ENCODE measurements at places on chromosomes 12 and 14. TPM values are rescaled to one million over a fixed set of nuclear protein-coding genes. Genes with fewer than 3 reads are reported as not detected.

Gene RNU7-1
- total RNA-seq: not detected

Gene PTGER2
- total RNA-seq: 34.4 TPM

DNA sequence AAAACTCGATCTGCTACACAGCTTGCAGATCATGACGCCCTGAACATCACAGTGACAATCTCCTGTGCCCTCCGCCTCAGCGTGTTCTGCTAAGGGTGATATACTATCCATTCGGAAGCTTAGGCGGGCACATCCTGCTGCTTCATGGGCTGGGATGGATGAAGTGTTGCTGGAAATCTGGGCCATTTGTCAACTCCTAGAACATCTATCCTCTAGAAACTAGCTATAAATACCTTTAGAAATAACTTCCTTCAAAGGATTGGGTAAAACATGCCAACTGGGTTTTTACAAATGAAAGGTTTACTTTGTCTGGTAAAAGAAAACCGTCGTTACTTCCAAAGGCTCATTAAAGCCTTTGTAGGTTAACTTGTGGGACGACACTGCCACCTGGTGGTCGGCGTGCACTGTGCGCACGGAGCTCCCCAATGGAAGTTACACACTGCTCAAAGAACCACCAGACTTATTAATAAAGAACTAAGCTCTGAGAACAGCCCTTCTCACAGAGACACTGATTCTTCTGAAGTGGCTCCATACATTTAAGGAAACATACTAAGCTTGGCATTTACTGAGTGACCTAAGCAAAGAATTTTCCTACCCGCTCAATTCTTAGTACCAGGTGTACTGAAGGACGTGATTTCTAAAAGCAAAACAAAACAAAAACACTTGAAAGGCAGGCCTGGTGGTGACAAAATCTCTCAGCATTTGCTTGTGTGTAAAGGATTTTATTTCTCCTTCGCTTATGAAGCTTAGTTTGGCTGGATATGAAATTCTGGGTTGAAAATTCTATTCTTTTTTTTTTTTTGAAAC is 21.6 kb upstream of the CACNA2D4 start:
- peaks cover 5% of the 10 kb centered on the region for H3K36me3 ChIP-seq
- peaks cover 6% of the 10 kb centered on the region for H3K4me1 ChIP-seq
- H3K4me3 ChIP-seq: no peak overlapping the region
- no peak overlapping the region for H3K27ac ChIP-seq
- DNase-seq: peak; percentile 87

DNA sequence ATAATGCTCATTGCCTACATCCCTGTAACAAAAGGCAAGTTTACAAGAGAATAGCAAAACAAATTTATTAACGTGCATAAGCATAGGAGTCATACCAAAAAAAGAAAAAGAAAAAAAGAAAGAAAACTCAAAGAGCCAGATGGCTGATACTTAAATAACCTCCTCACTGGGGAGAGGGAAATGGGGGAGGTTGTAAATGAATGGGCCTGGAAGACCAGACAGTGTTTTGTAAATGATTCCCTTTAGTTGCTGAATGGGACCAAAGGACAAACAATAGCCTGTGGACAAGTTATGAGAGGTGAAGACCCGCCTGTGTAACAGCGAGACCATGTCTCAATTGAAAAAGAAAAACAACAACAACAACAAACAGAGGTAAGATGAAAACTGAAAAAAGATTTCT is 35.3 kb downstream of the CAPS2 start:
- DNase-seq: no peak
- no peaks in the 10 kb centered on the region for H3K4me1 ChIP-seq
- H3K36me3 ChIP-seq: no peaks in the 10 kb centered on the region
- no peaks in the 10 kb centered on the region for H3K27me3 ChIP-seq
- H3K27ac ChIP-seq: no peak overlapping the region

- DNase-seq: no peak
- no peak overlapping the region for H3K27ac ChIP-seq
- H3K4me3 ChIP-seq: no peak overlapping the region
- no peaks in the 10 kb centered on the region for H3K36me3 ChIP-seq
These were observed 399.4 kb upstream of the RGS6 start for GRCh38 chr14:71532790-71533189.

DNA sequence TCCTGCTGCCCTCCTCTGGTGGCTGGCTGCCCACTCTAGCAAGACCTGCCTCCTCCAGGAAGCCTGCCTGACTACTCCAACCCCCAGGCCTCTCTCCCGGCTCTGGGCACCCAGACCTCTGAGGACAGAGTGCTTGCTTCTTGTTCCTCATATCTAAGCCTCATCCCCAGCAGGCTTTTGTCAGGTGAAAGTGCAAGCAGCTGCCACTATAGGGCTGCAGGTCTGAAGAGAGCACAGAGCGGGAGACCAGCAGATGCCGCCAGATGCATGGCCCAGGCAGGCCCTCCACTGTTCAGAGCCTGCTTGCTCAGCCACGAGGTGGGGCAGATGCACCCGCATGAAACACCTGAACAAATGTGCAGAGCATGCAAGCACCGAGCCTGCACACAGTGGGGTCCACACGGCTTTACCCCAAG is 73.0 kb downstream of the SERPINA3 start:
- H3K4me1 ChIP-seq: no peaks in the 10 kb centered on the region
- H3K4me3 ChIP-seq: no peak overlapping the region
- H3K36me3 ChIP-seq: no peaks in the 10 kb centered on the region
- no peak for DNase-seq
- H3K27me3 ChIP-seq: peaks cover 3% of the 10 kb centered on the region
- no peak overlapping the region for H3K27ac ChIP-seq

DNA sequence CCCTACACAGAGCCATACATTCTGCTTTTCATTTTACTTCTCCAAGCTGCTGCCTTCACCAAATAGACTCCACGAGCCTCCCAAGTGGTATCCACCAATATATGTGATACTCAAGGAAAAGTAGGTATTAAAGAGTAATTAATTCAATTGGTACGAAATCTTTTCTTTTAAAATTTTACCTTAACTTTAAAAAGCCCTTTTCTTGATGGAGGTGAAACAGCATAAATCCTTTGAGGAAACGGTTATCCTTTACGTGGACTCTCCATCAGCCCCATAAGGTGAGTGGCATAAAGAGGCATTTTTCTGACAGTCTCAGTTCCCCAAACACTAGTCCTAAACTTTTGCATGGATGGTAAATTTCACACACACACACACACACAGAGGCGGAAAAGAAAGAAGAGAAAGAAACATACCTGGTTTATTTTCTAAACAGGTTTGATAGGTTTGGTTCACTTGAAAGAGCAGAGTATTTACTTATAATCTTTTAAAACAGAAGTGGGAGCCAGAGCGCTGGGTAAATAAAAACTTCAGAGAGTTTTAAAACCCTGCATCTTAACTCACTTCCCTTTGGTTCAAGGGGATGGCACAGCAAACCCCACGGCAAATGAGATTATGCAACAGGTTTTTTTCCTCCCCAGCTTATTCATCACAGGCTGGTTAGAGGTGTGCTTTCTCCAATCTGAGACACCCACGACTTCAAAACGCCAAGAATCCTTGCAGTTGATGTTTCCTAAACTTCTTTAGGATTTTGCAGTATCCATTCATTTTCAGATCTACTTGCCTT is 1.9 kb downstream of the DUSP16 start:
- no peaks in the 10 kb centered on the region for H3K27me3 ChIP-seq
- DNase-seq: peak; percentile 48
- H3K36me3 ChIP-seq: no peaks in the 10 kb centered on the region

DNA sequence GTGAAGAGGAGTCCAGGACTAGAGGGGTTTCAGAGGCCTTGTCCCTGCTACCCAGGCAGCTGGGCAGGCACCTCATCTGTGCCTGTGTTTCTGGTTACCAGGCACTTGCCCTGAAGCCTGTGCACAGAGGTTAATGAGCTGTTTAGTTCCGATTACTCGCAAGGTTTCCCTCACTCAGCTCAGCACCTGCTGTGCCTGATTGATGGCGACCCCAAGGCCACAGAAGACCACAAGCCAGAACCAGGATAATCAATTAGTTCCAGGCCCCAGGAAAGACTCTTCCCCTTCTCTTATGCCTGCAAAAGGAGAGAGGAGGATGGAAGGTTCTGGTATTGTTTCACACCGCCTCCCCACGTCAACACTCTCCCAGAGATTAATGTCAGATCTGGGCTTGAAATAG is 88.8 kb upstream of the NOS1 start:
- DNase-seq: no peak
- H3K27ac ChIP-seq: no peak overlapping the region
- H3K27me3 ChIP-seq: no peaks in the 10 kb centered on the region
- H3K4me1 ChIP-seq: no peaks in the 10 kb centered on the region
- no peak overlapping the region for H3K4me3 ChIP-seq

DNA sequence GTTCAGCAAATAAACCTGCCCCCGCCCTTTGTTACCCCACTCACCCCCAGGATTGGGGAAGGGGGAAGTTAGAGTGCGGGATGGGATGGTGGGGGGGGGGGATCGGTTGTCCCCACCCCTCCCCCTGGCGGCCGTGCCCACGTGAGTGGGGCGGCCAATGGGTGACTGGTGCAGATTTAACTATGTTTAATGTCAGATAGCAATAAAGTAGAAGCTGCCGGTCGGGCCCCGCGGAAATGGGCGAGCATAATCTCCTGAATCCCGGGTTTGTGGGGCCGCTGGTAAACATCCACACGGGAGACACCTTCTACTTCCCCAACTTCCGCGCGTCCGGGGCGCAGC is at the start of gene HOXC12:
Gene HOXC12, plus strand, starts transcription at position 210 of the 342 bp plus-strand sequence. Its CDS starts 27 bp downstream, at position 237.
- peaks cover 21% of the 10 kb centered on the region for H3K4me1 ChIP-seq
- no peak for DNase-seq
- peaks cover 95% of the 10 kb centered on the region for H3K27me3 ChIP-seq
- H3K27ac ChIP-seq: no peak within 1 kb of the TSS
- no peak within 1 kb of the TSS for H3K4me3 ChIP-seq
- no peaks in the 10 kb centered on the region for H3K36me3 ChIP-seq

DNA sequence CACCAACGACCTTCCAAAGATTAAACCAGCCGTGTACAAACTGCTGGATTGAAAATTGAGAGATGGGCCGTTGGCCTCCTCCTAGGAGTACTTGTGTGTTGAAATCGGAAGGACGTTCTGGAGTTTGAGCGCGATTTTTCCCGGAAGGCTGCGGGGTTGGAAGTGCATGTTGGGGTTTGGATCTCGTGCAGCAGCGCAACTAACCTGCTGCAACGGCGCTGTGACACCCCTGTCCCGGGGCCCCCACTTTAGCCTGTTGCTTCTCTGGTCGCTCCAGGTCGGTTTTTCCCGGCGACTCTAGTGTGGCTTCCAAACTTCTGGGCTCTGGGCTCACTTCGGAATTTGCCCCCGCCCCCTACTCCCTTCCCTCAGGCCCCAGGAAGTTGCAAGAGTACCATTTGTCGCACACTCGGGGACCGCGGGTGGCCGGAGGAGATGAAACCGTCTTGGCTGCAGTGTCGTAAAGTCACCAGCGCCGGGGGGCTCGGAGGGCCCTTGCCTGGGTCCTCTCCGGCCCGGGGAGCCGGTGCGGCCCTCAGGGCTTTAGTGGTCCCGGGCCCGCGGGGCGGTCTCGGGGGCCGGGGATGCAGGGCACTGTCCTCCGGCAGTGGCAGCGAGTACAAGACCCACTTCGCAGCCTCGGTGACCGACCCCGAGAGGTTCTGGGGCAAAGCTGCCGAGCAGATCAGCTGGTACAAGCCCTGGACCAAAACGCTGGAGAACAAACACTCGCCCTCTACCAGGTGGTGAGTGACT is at the start of gene ACSS3:
Gene ACSS3, plus strand, starts transcription at position 394 of the 756 bp plus-strand sequence. Its CDS starts 42 bp downstream, at position 436.
- DNase-seq: no peak
- H3K4me3 ChIP-seq: no peak within 1 kb of the TSS
- no peaks in the 10 kb centered on the region for H3K27me3 ChIP-seq
- no peaks in the 10 kb centered on the region for H3K36me3 ChIP-seq
- H3K27ac ChIP-seq: no peak within 1 kb of the TSS
- H3K4me1 ChIP-seq: no peaks in the 10 kb centered on the region

DNA sequence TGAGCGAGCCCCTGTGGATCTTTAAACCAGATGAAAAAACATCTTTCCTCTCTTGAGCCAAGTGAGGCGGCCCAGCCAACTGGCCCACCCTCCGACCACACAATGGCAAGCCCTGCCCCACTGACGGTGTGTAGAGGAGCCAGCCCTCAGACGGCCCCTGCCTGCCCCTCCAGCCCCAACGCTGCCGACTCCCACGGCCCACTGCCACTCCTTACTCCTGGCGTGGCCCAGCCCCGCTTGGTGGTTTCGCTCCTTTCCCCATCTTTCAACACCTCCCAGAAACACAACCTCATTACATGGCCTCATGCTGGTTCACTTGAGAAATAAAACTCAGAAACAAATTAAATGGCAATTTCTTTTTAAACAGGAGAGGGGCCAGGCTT is 80.6 kb upstream of the DICER1 start:
- H3K4me3 ChIP-seq: no peak overlapping the region
- H3K36me3 ChIP-seq: no peaks in the 10 kb centered on the region
- no peak for DNase-seq
- H3K4me1 ChIP-seq: no peaks in the 10 kb centered on the region

GRCh38 chr12:45575823-45576475 is 153.6 kb upstream of the ARID2 start:
- H3K27ac ChIP-seq: no peak overlapping the region
- no peaks in the 10 kb centered on the region for H3K4me1 ChIP-seq

DNA sequence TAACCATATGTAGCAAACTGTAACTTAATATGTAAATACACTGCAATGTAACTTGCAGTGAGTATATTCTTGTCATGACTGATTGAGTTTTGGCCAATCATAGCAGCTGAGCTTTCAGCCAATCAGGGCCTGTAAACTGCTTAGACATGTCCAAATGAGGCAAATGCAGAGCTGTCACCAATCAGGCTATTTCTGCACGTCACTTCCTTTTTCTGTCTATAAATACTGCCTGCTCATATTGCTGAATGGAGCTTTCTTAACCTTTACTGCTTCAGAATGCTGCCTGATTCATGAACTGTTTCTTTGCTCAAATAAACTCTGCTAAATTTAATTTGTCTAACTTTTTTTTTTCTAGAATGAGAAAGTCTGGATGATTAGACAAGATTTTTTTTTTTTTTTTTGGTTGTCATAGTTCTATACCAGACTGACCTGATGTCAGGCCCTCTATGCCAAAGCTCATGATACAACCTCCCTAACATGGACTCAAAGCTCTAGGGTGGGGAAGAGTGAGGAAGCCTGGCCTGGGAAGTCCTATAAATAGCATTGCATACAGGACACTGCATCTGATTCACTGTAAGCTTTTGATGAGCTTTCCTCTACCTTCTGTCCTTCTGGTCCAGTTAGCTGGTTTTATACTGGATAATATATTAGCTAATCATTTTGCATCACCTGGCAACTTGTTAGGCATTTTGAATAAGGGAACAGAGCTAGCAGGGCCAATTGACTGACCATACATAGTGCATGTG is 12.0 kb downstream of the MGP start:
- no peak overlapping the region for H3K4me3 ChIP-seq
- no peak for DNase-seq
- no peaks in the 10 kb centered on the region for H3K4me1 ChIP-seq
- no peaks in the 10 kb centered on the region for H3K27me3 ChIP-seq

DNA sequence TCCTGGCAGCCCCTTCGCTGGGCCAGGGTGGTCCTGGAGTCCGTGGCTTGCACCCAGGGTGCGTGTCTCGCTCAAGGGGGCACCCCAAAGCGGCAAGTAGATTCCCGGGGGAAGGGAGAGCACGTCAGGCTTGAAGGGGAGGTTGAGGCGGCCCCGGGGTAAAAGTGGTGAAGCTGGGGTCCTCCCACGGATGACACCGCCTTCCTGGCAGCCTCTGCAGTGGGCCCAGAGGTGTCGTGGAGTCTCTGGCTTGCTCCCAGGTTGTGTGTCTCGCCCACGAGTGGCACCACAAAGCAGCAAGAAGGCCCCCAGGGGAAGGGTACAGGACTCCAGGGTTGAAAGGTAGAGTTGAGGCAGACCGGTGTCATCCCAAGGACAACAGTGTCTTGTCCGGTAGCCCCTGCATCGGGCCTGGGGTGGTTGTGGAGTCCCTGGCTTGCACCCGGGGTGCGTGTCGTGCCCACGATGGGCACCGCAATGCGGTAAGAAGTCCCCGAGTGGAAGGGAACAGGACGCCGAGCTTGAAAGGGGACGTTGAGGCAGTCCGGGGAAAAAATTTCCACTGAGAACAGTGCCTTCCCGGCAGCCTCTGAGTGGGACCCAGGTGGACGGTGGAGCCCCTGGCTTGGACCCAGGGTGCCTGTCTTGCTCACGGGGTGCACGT is 158.0 kb upstream of the ALG10B start:
- H3K27ac ChIP-seq: no peak overlapping the region
- no peak for DNase-seq
- H3K4me1 ChIP-seq: no peaks in the 10 kb centered on the region
